ENCODE measurements at places on chromosomes 6 and 20.
A peak's percentile ranks its signal among the peaks of the same experiment; 100 is the strongest.

DNA sequence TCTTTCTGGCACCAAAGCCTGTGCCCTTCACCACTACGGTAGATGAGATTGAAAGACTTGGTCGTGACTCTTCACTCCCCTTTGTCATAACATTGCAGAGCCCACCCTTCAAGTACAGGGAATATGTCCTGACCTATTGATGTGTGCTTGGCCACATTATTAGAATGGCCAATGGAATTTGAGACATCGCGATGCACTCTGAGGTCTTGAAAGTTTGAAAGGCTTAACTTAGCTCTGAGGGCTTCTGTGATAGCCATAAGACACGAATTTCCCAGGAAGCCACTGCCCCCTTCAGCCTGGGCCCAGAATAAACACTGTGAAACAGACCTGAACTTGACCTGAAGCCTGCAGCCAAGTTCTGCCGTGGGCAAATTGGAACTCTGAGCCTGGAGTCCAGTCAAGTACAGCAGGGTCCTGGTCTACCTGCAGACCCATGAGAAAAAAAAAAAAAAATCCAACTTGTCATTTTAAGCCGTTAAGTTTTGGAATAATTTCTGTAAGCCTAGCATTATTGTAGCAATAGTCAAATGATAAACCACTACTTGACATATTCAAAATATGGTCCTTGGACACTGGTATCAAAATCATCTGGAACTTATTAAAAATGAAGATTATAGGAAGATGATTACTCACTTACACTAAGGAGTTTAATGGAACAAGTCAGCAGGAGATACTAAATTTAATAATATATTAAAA is 36.9 kb upstream of the TRAF3IP2 start:
- DNase-seq, result peak; percentile 73
- H3K4me1 ChIP-seq, result no peaks in the 10 kb centered on the region
- no peak overlapping the region for H3K4me3 ChIP-seq
- no peaks in the 10 kb centered on the region for H3K27me3 ChIP-seq

DNA sequence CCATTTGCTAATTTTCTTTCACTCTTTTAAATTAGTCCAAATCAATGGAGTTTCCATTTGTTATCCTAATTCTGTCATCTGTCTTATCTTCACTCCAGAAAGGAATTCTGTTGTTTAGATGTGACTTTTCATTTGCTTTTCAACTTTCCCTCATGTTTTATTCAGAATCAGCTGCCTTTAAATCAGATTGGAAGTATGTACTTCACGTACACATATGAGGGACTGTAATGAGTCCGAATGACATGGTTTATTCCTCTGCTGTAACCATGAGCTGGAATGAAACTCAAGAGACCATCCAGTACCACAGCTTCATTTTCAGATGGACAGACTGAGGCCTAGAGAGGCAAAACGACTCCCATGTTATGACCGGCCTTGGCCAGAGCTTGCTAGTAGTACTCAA is 302.3 kb downstream of the KIF16B start:
- H3K4me1 ChIP-seq, result no peaks in the 10 kb centered on the region
- no peak overlapping the region for H3K27ac ChIP-seq
- DNase-seq, result no peak
- no peaks in the 10 kb centered on the region for H3K36me3 ChIP-seq

DNA sequence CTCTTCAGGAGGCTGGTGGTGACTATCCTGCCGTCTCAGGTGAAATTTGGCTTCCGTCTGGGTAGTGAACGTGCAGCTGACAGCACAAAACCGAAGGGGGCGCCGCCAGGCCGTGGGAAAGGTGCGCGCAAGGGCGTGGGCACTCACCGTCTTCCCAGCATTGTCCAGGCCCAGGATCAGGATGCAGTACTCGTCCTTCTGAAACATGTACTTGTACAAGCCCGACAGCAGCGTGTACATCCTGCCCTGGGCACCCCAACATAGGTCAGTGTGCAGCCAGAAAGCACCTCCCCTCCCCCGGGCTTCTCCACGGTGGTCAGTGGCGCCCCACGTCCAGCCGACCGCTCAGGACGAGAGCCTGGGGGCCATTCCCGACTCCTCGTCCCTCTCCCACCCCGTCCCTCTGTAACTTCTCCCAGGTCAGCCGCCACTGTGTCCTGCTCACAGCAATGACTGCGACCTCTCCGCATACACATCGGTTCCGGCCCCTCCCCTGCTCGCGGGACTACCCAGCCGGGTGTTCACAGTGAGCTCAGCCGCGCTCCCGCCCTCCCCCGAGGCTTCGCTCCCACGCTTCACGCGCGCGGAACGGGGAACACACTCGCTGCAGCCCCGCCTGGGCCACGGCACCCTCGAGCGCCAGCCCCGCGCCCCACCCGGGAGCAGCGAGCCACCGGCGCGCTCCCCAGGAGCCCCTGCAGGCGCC is 771 bp downstream of the ARFRP1 start:
- H3K27ac ChIP-seq, result peak overlapping the region; percentile 87
- H3K27me3 ChIP-seq, result no peaks in the 10 kb centered on the region
- DNase-seq, result peak; percentile 46
- H3K36me3 ChIP-seq, result peaks cover 52% of the 10 kb centered on the region

DNA sequence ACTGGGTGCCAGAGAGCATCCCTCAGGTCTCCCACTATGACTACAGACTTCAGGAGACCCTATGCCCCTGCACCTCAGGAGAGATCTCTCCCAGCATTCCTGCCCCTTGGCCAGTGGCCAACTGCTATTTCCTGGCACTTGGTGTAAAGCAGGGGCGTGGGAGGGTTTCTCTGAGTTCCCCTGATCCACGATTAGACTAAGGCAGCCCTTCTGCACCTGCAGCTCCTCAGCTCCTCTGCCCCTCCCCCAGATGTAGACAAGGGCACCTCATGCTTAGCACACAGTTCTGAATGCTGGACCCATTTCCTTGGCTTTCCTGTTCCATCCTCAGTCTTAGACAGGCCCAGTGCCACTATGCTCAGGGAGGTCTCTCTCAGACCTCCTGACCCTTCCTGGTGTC is 28.6 kb downstream of the EDN1 start:
- DNase-seq, result no peak
- H3K4me1 ChIP-seq, result no peaks in the 10 kb centered on the region
- no peak overlapping the region for H3K27ac ChIP-seq
- H3K36me3 ChIP-seq, result no peaks in the 10 kb centered on the region
- H3K27me3 ChIP-seq, result no peaks in the 10 kb centered on the region

DNA sequence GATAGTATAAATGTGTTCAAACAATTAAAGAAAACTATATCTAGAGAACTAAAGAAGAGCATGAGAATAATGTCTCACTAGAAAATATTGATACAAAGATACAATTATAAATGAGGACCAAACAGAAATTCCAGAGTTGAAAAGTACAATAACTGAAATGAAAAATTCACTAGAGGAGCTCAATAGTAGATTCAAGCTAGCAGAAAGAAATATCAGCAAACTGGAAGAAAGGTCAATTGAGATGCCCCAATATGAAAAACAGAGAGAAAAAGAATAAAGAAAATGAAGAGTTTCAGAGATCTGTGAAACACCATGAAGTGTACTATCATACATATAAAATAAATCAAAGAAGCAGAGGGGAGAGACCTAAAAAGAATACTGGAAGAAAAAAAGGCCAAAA is 18.0 kb upstream of the BRPF3 start:
- no peaks in the 10 kb centered on the region for H3K4me1 ChIP-seq
- no peak overlapping the region for H3K4me3 ChIP-seq
- no peaks in the 10 kb centered on the region for H3K27me3 ChIP-seq
- H3K36me3 ChIP-seq, result no peaks in the 10 kb centered on the region

DNA sequence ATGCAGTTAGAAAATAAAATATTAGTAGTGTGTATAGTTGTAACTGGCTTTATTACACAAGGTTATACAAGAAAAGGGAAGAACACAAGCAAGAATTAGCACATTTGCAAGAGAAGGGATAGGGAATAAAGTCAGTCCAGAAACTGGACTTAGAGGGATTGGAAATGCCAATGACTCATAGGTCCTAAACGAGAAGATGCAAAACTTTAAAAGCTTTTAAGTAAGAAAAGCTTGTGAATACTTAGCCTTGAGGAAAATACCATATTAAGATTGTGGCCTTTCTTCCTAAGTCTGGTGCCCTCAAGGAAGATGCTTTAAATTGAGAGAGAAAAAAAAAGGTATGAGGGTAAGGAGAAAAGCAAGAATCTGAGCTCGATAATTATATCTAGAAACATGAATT is 102.3 kb upstream of the MCHR2 start:
- no peak overlapping the region for H3K27ac ChIP-seq
- no peak overlapping the region for H3K4me3 ChIP-seq
- H3K27me3 ChIP-seq, result no peaks in the 10 kb centered on the region
- DNase-seq, result no peak
- H3K4me1 ChIP-seq, result peaks cover 15% of the 10 kb centered on the region

- H3K36me3 ChIP-seq, result no peaks in the 10 kb centered on the region
- H3K4me1 ChIP-seq, result peaks cover 35% of the 10 kb centered on the region
- no peak for DNase-seq
- H3K27me3 ChIP-seq, result no peaks in the 10 kb centered on the region
- no peak overlapping the region for H3K4me3 ChIP-seq
These were observed 115.1 kb upstream of the FRMD1 start for GRCh38 chr6:168193816-168194721.

DNA sequence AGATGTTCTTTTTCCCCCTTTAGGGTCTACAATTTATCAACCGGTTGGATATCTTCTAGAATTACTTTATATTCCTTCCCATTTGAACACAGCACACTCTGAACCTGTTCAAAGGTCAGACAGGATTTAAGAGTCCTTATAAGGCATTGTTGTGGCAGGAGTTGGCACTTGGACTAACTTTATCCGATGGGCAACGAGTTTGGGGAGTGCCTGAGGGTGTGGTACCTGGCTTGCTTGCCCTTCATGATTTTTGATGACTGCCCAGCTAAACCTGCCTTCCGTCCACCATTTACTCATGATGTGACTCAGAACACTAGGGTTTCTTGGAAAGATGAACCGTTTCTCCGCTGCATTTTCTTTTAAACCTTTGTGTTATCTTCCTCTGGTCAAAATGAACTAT is 285.2 kb downstream of the FOXC1 start:
- DNase-seq, result no peak
- no peak overlapping the region for H3K27ac ChIP-seq
- H3K36me3 ChIP-seq, result no peaks in the 10 kb centered on the region
- H3K4me1 ChIP-seq, result no peaks in the 10 kb centered on the region
- no peak overlapping the region for H3K4me3 ChIP-seq

GRCh38 chr6:129619579-129620233 is 90.3 kb downstream of the ARHGAP18 start:
- H3K27me3 ChIP-seq, result no peaks in the 10 kb centered on the region
- no peak overlapping the region for H3K27ac ChIP-seq
- no peak for DNase-seq
- no peak overlapping the region for H3K4me3 ChIP-seq

GRCh38 chr6:4853782-4854511 is 77.7 kb downstream of the CDYL start:
- no peaks in the 10 kb centered on the region for H3K4me1 ChIP-seq
- no peak overlapping the region for H3K27ac ChIP-seq
- no peaks in the 10 kb centered on the region for H3K36me3 ChIP-seq
- H3K4me3 ChIP-seq, result no peak overlapping the region
- H3K27me3 ChIP-seq, result no peaks in the 10 kb centered on the region
- no peak for DNase-seq

- no peaks in the 10 kb centered on the region for H3K36me3 ChIP-seq
- no peaks in the 10 kb centered on the region for H3K4me1 ChIP-seq
- no peak overlapping the region for H3K4me3 ChIP-seq
- DNase-seq, result no peak
- H3K27ac ChIP-seq, result no peak overlapping the region
These were observed 31.2 kb downstream of the CEP85L start for GRCh38 chr6:118620202-118620601.

GRCh38 chr6:6793388-6794250 is 205.1 kb downstream of the LY86 start:
- H3K4me1 ChIP-seq, result no peaks in the 10 kb centered on the region
- no peaks in the 10 kb centered on the region for H3K27me3 ChIP-seq
- DNase-seq, result no peak
- H3K36me3 ChIP-seq, result no peaks in the 10 kb centered on the region
- H3K27ac ChIP-seq, result no peak overlapping the region
